Peyer's patch (tissue), 4 donors: ENCODE measurements at places on chromosomes 2 and 18. TPM values are rescaled to one million over a fixed set of nuclear protein-coding genes. Genes with fewer than 3 reads are reported as not detected.
A peak's percentile ranks its signal among the peaks of the same experiment; 100 is the strongest.

PCARE gene
- not detected for total RNA-seq

NGEF gene
- 108 TPM for total RNA-seq

LRP2 gene
- not detected for total RNA-seq

STAT4 gene
- total RNA-seq, result 5.0 TPM

CHRNA1 gene
- not detected for total RNA-seq

SLC8A1 gene
- total RNA-seq, result 41.7 TPM

IL1A gene
- total RNA-seq, result not detected

SAG gene
- not detected for total RNA-seq

DES gene
- total RNA-seq, result 82.0 TPM

DNA sequence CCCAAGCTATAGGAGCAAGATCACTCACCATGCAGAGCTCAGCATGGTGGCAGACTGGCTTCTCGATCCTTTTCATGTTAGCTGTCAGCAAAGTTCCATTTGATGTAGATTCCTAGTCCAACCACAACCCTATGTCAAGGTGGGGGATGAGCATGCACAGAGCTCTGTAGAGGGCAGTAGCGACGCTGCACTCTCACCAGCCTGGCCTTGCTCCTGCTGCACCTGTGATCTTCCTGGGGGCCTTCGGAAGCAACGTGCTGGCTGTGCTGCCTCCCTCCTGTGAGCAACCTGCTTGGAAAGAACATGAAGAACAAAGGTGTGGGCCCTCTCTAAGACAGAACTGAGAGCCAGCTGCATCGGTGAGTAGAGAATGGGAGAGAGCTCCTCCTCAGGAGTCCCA lies 479.4 kb upstream of the MYT1L start:
- DNase-seq, result no peak

GRCh38 chr2:132979339-132980093 lies 309.5 kb upstream of the LYPD1 start:
- no peak for DNase-seq

- no peak for DNase-seq
These were observed 55.6 kb upstream of the IMP4 start for GRCh38 chr2:130286983-130287655.

DNA sequence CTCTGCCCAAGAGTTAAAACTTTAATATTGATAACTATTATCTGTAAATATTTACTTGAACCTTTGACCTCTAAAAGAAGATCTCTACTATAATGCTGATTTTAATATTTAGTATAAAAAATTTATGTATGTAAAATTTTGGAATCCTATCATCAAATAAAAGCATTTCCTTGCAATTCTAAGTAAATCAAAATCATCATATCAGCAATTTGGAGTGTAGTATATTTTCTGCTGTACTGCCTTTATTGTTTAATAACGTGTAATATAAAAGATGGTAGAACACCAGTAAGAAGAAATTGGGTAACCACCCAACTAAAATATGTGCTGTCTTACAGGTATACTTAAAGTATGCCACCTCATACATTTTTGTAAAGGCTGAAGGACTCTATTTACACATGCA lies 94.6 kb downstream of the TLK1 start:
- DNase-seq, result no peak

DNA sequence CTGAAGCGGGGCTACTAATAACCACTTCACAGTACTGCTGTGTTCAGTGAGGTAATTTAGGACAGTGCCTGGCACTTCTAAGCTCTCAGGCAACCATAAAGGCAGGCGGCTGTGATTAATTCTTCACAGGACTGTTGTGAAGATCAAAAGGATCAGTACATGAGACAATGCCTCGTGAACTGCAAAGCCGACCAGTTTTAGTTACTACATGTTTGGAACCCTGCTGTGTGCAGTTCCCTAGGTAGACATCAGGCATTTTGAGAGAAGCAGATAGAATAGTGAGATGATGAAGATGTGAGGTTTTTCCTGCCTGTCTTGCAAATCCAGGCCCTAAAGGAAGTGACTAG lies 19.1 kb downstream of the EFHD1 start:
- no peak for DNase-seq

GRCh38 chr2:60058781-60059180 lies 494.7 kb downstream of the BCL11A start:
- DNase-seq, result no peak

GRCh38 chr2:24836706-24837105 lies 43.5 kb downstream of the CENPO start:
- no peak for DNase-seq

- no peak for DNase-seq
These were observed 139.5 kb upstream of the GAREM1 start for GRCh38 chr18:32610176-32610575.

GRCh38 chr2:68739595-68740399 lies 5.2 kb downstream of the ARHGAP25 start:
- peak; percentile 46 for DNase-seq

- no peak for DNase-seq
These were observed 158.1 kb upstream of the VRK2 start for GRCh38 chr2:57888463-57888862.

DNA sequence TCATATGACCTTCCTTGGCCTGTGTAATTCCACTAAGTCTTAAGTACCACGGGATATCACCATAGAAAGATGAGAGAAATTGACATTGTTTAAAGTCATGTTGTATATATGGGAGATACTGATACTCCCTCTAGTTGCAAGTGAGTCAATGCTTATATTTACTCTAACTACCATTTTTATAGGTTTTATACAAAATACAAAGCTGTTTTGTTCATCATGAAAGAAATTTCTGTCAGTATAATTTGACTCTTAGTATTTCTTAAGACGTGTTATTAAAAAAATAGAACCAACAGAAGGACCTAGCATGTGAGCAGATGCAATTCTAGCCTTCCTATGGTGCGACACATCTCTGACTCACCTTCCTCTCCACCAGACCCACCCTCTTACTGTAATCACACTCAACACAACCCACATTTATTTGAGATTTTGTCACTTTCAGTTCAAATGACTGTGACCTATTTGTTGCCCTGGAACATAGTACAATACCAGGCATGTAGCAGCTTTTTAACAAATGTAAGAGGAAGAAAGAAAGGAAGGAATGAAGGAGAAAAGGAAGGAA lies 453.1 kb downstream of the CMPK2 start:
- no peak for DNase-seq

- no peak for DNase-seq
These were observed 314.5 kb downstream of the OSR1 start for GRCh38 chr2:19043893-19044292.

DNA sequence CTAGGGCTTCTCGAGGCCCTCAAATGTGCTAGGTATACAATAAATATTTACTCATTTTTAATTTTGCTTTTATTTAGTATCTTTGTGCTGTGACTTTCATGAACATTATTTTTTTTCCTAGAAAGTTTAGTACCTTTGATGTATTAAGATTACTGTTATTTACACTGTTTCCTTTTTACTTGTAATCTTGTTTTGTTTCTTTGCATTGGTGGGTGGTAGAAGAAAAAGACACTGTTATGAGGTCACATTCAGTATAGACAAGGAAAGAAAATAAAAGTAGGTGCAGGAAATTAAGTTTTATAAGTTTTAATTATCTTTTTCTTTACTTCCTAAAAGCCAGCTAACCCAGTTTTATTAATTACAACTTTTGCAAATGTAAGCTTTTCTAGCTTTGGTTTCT lies 23.0 kb downstream of the MALT1 start:
- DNase-seq, result no peak

DNA sequence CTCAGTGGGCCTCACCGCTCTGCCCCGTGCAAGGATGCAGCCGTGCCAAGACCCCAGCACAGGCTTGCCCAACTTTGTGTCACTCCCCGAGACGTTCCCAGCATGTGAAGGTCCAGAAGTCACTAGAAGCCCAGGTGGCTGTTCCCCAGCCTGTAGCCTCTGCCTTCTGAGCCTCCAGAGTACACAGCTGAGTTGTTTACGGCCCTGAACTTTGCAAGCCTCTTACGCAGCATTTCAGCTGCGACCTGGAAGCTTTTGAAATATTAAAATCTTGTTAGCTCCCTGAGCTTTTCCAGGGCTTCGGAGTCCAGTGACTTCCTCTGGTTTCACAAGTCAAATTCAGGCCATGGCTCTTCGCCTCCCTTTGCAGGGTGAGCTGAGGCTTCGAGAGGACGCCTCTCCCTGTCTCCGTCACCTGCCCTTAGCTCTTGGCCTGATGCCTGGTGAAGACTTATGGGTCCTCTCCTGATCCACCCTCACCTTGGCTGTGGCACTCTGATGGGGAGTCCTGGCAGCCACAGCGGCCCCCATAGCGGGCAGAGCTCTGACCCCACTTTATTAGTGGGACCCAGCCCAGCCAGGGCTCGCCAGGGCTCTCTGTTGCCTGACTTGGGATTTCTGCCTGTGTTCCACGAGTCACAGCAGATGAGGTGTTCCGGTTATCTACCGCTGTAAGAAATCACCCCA lies 76.5 kb upstream of the HPCAL1 start:
- DNase-seq, result no peak

DNA sequence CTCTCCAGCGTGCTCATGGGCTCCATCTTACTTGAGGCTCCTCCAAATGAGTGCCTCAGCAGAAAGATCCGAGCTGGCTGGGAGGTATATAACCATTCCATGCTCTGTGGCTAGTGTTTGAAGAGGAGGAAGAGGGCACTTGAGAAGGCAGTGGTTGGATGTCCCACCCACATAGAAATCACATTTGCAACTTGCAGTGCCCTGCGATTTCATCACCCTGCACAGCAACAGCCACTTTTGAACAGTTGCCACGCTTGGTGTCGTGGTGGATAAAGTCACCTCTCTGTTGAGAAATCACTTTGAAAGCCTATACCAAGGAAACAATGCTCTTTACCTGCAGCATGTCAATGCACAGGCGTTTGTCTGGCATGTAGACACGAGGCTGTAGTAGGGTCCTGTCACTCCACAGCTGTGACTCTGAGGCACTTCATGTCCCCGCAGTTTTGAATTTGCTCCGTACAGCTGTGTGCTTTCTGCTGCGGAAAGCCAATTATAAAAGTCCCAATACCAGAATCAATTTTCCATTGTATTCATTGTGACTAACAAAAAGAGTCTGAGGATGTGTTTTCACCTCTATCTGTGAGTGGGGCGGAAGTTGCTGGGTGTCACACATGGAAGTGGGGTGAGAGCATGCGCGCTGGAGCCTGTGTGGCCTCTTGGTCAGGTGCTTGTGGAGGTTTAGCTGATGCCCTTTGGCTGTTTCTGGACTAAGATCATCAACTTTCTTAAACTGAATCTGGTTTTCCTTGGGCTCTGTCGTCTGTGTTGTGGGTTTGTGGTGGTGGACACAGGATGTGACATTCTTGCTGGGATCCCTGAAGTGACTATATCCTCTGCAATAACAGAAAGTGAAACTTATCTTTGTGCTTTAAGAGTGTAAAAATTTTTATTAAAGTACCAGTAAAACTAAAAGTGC lies 2.8 kb downstream of the CNDP2 start:
- DNase-seq, result peak; percentile 86

DNA sequence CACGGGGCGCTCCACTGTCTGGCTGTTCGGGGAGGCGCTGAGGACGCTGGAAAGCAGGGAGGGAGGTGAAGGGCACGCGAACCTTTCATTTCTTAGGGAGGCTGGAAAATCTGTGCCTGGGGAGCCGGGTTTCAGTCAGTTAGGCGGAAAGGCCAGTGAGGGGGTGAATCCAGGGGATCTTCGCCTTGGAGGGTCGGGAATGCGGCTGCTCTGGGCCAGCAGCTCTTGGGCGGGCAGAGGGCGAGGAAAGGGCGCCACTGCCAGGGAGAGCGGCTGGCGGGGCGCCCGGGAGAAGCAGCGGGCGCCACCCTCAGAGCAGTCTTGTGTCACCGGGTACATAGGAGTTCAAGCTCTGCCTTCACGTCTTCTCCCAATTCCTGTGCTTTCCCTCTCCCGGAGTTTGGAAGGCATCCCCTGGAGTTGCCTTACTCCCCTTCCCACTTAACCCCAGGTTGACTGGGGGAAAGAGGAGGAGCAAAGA lies 1.4 kb downstream of the CCDC85A start:
- DNase-seq, result peak; percentile 48

GRCh38 chr18:62784966-62785413 lies 69.6 kb downstream of the PHLPP1 start:
- DNase-seq, result no peak

DNA sequence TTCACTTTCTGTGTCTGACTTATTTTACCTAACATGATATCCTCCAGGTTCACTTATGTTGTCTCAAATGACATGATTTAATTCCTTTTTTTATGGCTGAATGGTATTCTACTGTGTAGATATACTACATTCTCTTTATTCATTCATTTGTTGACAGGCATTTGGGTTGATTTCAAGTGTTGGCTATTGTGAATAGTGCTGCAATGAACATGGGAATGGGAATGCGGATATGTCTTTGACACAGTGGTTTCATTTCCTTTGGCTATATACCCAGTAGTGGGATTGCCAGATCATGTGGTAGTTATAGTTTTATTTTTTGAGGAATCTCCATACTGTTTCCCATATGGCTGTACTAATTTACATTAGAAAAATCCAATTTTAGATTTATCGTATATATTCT lies 195.4 kb upstream of the KLHL14 start:
- DNase-seq, result no peak

GRCh38 chr2:234963773-234964615 lies 12.2 kb downstream of the SH3BP4 start:
- DNase-seq, result no peak

DNA sequence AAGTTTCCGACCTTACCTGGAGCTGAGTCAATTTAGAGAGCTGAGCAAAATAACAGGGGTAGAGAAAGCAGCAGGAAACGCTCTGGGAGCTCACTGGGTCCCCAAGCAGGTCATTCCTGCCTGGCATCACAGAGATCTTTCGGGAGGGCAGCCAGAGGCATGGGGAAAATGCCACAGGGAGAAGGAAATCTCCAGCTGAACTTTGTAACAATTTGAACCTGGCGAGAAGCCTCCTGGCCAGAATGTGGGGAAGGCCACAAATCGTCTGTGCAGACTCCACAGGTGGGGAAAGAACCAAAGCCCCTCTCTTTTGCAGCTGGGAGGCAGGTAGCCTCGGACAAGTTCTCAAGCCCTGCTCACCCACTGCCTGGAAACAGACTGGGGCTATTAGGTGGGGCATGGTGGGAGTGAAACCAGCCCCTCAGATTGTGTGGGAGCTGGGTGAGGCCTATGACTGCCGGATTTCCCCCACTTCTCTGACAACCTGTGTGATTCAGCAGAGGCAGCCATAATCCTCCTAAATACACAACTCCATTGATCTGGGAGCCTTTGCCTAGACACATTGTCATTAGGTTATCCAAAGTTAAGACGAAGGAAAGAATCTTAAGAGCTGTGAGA lies 53.9 kb downstream of the INO80D start:
- DNase-seq, result no peak

GRCh38 chr18:40852406-40852805 lies 1102.6 kb upstream of the PIK3C3 start:
- no peak for DNase-seq

- no peak for DNase-seq
These were observed 72.3 kb upstream of the ST3GAL5 start for GRCh38 chr2:85961053-85961452.

DNA sequence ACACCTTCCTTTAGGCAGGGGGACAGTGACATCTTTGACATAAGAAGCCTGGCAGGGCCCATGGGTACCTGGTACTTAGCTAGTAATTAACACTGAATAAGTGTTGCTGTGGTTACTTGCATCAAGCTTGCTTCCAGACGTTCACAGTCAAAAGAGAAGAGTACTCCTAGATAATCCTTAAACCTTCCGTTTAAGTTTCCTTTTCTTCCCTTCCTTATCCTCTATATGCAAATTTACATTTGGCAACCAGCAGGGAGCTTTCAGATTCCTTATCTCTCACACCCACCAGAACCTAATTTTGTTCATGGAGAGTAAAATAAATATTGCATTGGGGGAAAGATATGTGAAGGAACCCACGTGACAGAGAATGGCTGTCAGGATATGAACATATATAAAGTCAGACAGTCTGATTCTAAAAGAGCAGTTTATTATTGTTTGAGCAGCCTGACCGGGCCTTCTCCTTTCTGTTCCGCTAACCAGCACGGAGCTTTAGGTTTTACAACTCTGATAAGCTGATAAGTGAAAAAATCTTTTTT lies 7.8 kb upstream of the RAB31 start:
- DNase-seq, result no peak
